Stomach (tissue), 19 donors: ENCODE measurements at places on chromosomes 4 and X. TPM values are rescaled to one million over a fixed set of nuclear protein-coding genes. Genes with fewer than 3 reads are reported as not detected.

DNA sequence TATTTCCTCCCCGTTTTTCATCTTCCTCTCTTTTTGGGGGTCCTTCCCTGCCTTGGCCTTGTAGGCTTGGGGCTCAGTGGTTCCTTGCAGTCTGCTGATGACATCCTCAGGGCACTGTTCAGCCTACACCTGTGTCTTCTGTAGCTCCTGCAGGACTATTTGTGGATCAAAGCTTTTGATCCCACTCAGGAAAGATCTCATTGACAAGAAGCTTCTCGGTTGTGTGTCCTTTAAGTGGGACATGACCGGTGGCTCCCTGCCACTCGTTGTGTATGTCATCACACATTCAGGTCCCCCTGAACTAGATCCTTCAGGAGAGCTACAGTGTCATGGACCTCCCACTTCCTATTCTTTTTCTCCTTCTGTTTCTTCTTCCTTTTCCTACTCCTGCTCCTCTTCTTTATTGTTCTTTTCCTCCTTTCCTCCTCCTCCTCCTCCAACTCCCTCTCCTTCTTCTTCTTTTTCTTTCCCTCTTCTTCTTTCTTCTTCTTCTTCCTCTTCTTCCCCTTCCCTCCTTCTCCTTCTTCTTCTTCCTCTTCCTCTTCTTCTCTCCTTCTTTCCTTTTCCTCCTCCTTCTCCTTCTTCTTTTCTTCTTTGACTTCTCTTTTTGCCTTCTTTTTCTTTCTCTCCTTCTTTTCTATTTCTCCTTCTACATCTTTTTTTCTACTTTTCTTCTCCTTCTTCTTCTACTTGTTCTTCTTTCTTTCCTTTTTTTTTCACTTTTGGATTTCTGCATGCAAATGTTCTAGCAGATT is 67.8 kb downstream of the NBDY start:
- H3K27ac ChIP-seq = no peak overlapping the region
- no peaks in the 10 kb centered on the region for H3K27me3 ChIP-seq
- H3K4me1 ChIP-seq = peaks cover 14% of the 10 kb centered on the region
- H3K36me3 ChIP-seq = peaks cover 8% of the 10 kb centered on the region
- no peak for DNase-seq
- H3K4me3 ChIP-seq = no peak overlapping the region

DNA sequence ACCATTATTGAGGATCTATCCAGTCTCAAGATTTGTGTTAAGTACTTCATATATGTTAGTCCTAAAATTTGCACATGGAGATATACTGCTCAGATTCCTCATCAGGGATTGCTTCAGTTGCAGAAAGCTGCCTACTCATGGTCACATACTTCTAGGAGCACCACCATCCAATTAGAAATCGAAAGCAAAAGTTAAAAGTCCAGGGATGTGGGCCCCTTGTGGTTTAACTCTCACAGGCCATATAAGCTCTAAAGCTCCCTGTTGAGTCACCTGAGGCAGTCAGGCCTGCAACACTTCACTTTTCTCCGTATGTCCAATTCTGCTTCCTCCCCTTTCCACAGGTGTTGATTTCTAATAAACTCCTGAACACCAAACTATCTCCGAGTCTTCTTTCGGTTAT is 84.2 kb downstream of the CNOT6L start:
- no peak overlapping the region for H3K27ac ChIP-seq
- H3K36me3 ChIP-seq = peaks cover 4% of the 10 kb centered on the region
- DNase-seq = no peak
- no peak overlapping the region for H3K4me3 ChIP-seq
- no peaks in the 10 kb centered on the region for H3K27me3 ChIP-seq
- H3K4me1 ChIP-seq = no peaks in the 10 kb centered on the region

DNA sequence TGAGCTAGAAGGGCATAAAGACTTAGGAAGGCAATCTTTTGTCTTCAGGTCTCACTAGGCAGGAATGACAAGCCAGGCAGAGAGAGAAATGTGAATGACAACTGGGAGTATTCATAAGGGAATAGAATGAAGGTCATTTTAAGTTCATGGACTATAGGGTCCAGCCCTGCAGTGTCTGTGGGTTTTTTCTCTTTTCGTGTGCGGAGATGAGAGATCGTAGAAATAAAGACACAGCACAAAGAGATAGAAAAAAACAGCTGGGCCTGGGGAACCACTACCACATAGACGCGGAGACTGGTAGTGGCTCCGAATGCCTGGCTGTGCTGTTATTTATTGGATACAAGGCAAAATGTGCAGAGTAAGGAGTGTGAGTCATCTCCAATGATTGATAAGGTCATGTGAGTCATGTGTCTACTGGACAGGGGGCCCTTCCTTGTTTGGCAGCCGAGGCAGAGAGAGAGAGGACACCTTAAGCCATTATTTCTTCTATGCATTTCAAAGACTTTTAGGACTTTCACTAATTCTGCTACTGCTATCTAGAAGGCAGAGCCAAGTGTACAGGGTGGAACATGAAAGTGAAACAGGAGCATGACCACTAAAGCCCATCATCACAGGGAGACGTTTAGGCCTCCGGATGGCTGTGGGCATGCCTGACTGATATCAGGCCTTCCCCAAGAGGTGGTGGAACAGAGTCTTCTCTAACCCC is 921.8 kb upstream of the PCDH10 start:
- H3K36me3 ChIP-seq = no peaks in the 10 kb centered on the region
- DNase-seq = no peak
- no peaks in the 10 kb centered on the region for H3K4me1 ChIP-seq
- no peak overlapping the region for H3K4me3 ChIP-seq
- no peak overlapping the region for H3K27ac ChIP-seq
- no peaks in the 10 kb centered on the region for H3K27me3 ChIP-seq

DNA sequence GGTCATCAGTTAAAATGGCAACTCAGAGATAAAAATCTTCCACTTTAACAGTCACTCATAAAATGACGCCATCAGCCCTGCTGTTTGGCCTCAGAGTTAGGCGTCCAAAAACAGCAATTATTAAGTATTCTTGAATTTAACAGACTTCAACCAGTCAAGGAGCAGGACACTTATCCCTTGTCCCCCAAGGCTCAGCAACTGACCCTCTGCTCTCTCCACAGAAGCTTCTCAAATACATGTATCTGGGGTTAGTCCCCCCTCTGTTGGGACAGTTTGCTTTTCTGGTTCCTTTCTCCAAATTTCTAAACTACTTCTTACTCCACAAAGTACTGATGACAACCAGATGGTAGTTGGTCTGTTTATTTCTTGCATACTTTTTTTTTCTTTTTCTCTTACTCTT is 54.4 kb downstream of the SOD3 start:
- no peak overlapping the region for H3K4me3 ChIP-seq
- H3K27ac ChIP-seq = no peak overlapping the region
- H3K36me3 ChIP-seq = peaks cover 4% of the 10 kb centered on the region
- peaks cover 37% of the 10 kb centered on the region for H3K4me1 ChIP-seq

DNA sequence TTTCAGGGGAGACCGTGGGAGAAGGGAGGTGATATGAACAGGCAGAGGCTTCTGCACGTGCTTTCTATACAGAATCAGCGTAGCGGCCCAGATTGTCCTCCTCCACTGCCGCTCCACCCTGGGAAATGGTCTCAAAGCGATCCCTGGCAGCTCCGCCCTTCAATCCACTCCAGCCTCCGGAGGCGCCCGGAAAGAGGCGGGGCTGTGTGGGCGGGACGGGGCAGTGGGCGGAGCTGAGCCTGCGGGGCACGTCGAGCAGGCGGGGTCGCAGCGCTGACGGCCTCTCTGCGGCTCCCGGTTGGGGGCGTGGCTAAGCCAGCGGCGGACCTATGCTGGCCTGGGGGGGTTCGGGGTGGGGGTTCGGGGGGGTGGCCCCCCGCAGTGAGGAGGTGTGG is 210 bp upstream of the SMIM10L2A start:
- H3K27me3 ChIP-seq = no peaks in the 10 kb centered on the region
- H3K36me3 ChIP-seq = no peaks in the 10 kb centered on the region
- peak overlapping the region; percentile 54 for H3K4me3 ChIP-seq
- peaks cover 10% of the 10 kb centered on the region for H3K4me1 ChIP-seq
- no peak overlapping the region for H3K27ac ChIP-seq

DNA sequence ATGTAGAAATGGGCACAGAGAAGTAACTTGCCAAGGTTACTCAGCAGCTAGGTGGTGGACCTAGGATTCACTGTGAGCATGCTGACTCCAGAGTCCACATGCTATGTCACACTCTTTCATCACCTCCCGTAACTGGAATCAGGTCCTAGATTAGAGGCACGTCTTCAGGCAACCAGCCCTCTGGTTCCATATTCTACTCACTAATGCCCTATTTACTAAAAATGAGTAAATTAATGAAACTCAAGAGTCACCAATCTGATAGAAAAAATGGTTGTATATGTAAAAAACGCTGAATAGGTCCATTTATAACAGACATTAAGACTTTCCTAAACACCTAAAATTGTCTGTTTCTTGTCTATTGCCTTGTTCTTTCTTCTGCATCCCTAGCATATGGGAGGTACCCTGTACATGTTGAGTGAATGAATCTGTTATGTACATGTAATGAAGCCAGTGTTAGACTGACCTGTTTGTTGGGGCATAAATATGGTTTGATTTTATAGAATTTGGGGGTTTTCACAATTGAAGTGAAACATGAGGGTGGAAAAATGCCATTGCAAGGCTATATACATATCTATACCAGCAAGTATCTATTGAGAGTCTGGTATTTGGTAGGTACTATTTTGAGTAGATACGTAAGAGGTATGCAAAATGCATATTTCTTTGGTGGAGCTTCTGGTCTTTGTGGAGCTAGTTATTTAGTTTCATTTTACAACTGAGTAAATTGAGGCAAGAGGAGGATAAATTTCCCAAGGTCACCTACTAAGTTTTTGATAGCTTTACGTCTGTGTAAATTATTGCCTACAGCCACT is 7.5 kb upstream of the RUFY3 start:
- no peak overlapping the region for H3K27ac ChIP-seq
- no peaks in the 10 kb centered on the region for H3K27me3 ChIP-seq
- no peak for DNase-seq
- no peaks in the 10 kb centered on the region for H3K4me1 ChIP-seq
- no peaks in the 10 kb centered on the region for H3K36me3 ChIP-seq

GRCh38 chr4:52935317-52935716 is 73.2 kb downstream of the RASL11B start:
- no peak overlapping the region for H3K27ac ChIP-seq
- H3K36me3 ChIP-seq = no peaks in the 10 kb centered on the region
- no peaks in the 10 kb centered on the region for H3K27me3 ChIP-seq
- no peak overlapping the region for H3K4me3 ChIP-seq
- H3K4me1 ChIP-seq = no peaks in the 10 kb centered on the region
- DNase-seq = no peak

- no peaks in the 10 kb centered on the region for H3K36me3 ChIP-seq
- H3K4me1 ChIP-seq = no peaks in the 10 kb centered on the region
- H3K4me3 ChIP-seq = no peak overlapping the region
- peak; percentile 71 for DNase-seq
- H3K27ac ChIP-seq = no peak overlapping the region
- no peaks in the 10 kb centered on the region for H3K27me3 ChIP-seq
These were observed 277.9 kb downstream of the TRIML1 start for GRCh38 chr4:188417181-188417580.

The DCAF8L2 gene
- not detected for total RNA-seq

The XAGE2 gene
- total RNA-seq = not detected
